ENCODE measurements at places on chromosomes 1 and 21. TPM values are rescaled to one million over a fixed set of nuclear protein-coding genes. Genes with fewer than 3 reads are reported as not detected.

BCAR3 gene
- total RNA-seq: 1.4 TPM

ADAMTS1 gene
- total RNA-seq: 2.2 TPM

GMEB1 gene
- 15.0 TPM for total RNA-seq

RAB25 gene
- 0.21 TPM for total RNA-seq

SDHC gene
- total RNA-seq: 22.7 TPM

SPOCD1 gene
- total RNA-seq: 3.4 TPM

OR6K3 gene
- total RNA-seq: not detected

C1orf216 gene
- total RNA-seq: 1.8 TPM
